ENCODE measurements at places on chromosomes 16 and 17. TPM values are rescaled to one million over a fixed set of nuclear protein-coding genes. Genes with fewer than 3 reads are reported as not detected.

DNA sequence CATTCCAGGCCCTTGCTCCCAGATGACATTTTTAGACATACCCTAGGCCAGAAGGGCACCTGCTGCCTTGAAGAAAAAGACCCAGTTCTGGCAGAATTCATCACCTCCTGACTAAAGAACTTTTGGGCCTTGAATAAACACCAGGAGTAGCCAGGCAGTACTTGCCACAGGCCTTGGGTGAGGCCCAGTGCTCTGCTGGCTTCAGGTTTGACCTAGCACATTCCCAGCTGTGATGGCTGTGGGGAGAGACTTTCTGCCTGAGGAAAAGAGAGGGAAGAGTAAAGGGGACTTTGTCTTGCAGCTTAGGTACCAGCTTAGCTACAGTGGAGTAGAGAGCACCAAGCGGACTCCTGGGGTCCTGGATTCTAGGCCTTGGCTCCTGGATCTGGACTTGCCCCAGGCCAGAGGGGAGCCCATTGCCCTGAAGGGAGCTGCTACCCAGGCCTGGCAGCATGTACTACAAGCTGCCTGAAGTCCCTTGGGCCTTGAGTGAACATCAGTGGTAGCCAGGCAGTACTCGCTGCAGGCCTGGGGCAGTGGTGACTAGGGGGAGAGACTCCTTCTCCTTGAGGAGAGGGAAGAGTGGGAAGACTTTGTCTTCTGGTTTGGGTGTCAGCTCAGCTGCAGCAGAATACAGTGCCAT is 44.3 kb downstream of the ABCA8 start:
- no peak for DNase-seq

DNA sequence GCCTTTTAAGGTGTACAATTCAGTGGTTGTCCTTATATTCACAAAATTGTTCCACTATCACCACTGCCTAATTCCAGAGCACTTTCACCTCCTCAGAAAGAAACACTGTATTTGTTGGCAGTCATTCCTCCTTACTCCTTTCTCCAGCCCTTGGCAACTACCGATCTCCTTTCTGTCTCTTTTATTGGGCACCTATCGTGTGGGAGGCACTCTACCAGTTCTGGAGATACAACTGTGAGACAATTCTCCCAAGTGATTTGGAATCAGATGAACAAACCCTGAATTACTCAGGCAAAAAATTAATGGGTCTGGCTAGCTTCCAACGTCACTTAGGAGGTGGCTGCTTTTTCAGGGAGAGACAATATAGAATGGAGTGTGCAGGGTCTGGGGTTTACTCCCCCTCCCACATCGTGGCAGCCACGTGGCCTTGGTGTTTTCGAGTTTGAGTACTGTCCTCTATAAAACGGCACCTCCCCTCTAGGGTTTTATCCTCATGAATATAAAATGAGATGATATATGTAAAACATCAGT is 63.9 kb downstream of the SHISA9 start:
- no peak for DNase-seq

DNA sequence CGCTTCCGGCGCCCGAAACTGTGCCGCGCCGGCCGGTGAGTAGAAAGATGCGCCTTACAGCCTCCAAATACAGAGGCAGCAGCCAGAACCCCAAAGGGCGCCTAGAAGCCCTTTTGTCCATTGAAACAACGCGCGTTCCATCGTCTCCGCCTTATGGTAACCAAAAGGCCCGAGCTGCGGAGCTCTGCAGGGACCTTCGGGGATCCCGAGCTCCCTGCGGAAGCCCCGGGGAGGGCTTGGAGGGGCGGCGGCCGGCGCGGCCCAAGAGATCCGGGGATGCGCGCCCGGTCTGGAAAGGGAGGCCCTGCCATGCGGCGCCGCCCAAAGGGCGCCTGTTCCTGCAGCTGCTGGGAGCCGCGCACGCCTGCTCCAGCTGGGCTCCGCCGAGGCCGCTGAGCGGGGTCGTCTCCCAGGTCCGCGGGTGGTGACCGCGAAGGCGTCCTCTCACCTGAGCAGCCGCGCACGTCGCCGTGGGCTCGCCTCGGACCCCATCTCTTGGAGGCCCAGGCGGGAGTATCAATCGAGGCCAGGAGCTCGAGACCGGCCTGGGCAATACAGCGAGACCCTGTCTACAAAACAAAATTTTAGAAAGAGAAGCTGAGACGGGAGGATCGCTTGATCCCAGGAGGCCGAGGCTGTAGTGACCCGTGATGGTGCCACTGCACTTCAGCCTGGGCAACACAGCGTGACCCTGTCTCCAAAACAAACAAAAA is 742 bp upstream of the FBXO31 start:
- DNase-seq = no peak

- DNase-seq = no peak
These were observed 8.2 kb upstream of the MPP2 start for GRCh38 chr17:43915559-43915958.

DNA sequence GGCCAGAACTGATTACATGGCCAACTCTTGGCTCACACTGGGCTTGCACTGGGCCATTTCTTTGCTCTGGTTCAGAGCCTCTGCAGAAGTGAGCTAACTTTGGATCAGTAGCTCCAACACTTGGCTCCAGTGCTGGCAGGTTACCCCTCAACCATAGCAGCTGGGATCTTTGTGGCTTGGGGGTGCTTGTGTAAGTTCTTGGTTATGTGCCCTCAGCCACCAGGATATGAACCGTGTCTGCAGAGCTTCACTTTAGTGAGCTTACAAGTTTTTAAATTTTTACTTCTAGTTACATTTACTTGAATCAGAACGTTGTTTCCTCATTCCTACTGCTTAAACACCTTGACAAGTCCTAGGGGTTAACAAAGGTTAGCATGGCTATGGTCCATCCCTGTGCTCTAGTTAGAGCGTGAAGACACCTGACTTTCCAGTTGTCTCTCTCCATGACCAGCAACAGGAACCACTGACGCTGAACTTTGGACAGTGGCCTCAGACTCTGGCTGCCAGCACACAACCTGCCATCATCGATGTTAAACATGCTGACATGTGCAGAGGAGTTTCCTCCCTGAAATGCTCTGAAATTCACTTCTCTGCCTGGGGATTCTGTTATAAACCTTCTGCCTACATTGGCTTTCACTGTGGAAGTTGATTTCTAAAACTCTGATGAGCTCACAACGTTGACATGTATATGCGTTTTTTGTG is 4.1 kb downstream of the PDF start:
- DNase-seq = no peak

- DNase-seq = no peak
These were observed 541 bp downstream of the ACACA start for GRCh38 chr17:37405955-37406634.

GRCh38 chr17:7634384-7634783 is 4.4 kb downstream of the SHBG start:
- no peak for DNase-seq

DNA sequence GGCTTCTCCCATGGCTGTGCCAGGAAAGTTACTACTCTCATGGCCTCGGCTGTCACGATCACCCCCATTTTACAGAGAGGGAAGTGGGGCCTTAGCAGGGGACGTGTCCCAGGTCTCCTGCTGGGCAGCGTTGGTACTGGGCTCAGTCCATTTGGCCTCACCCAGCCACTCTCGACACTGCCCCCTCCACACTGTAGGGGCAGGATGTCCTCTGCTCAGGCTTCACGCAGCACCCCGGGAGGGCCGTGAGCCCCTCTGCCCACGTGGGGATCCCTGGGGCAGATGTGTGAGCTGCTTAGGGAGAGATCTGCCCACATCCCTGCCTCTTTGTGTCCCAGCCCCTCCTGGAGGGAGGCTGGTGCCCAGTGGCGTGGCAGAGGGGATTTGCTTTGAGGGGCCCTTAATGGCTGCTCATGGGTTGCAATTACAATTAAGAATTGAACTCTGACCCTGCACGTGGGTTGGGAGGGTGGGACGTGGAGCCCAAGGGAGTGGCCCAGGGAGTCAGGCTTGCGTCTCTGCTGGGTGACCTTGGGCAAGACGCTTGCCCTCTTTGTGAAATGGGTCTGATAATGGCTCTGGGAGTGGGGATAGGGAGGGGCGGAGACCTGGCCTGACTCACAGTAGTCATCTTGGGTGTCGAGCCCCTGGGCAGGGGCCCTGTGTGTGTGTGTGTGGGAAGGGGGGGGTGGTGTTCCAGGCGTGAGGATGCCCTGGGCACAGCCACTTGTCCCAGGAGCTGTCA is 2.3 kb upstream of the KCNJ12 start:
- DNase-seq = no peak

DNA sequence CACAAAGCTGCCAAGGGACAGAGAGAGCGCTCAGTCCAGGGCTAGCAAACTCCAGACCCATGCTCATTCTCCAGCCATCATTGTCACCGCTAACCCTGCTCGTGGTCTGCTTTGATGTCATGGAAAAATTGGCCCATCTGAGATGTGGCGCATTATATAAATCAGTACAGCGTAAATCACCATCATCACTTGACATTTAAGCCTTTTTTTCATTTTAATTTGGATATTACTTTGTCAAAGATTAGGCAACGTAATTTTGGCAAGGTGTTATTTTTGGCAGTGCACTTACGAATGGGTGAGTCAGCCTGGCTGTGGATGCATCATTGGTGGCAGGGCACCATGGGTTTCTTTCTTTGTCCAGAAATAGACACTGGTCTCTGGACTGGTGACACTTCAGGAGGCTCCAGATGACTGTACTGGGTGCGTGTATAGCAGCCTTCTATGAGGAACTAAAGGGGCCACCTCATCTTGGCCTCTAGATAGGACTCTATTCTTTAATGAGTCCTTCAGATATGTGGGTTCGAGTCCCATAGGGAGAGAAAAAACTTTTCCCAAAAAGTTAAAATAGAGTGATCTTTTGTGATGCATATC is 166.3 kb downstream of the MSI2 start:
- no peak for DNase-seq

DNA sequence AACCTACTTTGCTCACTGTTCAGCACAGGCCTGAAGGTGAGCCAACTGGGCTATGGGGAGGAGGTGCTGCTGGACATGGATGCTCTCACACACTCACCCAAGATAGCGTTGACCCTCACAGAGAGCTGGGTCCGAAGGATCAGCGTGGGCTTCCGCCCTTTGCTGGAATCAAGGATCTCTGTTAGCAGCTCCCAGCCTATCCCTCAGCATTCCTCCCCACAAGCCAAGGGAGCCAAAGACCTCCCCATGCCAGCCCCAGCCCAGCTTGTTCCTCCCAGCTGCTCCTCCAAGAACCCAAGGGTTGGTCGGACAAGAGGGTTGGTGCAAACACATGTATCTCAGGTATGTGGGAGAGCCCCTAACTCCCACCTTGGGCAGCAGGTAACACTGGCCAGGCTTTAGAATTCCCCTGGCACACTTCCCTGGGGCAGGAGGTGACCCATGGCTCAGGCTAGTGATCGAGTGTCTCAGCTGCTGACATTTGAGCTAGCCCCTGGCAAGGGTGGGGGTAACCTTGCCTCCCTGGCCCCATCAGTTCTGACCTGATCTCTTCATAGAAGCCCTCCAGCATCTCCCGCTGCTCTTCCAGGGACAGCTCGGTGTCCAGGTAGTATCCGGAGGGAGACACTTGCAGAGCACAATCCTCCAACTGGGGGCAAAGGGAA is 8.3 kb downstream of the FHOD1 start:
- no peak for DNase-seq

DNA sequence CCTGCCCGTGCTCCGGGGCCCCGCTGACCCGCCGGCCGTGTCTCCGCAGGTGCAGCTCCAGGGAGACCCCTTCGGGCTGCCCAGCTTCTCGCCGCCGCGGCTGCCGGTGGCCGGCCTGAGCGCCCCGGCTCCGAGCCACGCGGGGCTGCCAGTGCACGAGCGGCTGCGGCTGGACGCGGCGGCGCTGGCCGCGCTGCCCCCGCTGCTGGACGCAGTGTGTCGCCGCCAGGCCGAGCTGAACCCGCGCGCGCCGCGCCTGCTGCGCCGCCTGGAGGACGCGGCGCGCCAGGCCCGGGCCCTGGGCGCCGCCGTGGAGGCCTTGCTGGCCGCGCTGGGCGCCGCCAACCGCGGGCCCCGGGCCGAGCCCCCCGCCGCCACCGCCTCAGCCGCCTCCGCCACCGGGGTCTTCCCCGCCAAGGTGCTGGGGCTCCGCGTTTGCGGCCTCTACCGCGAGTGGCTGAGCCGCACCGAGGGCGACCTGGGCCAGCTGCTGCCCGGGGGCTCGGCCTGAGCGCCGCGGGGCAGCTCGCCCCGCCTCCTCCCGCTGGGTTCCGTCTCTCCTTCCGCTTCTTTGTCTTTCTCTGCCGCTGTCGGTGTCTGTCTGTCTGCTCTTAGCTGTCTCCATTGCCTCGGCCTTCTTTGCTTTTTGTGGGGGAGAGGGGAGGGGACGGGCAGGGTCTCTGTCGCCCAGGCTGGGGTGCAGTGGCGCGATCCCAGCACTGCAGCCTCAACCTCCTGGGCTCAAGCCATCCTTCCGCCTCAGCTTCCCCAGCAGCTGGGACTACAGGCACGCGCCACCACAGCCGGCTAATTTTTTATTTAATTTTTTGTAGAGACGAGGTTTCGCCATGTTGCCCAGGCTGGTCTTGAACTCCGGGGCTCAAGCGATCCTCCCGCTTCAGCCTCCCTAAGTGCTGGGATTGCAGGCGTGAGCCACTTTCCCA is 5.9 kb downstream of the CTF1 start:
- DNase-seq = no peak

DNA sequence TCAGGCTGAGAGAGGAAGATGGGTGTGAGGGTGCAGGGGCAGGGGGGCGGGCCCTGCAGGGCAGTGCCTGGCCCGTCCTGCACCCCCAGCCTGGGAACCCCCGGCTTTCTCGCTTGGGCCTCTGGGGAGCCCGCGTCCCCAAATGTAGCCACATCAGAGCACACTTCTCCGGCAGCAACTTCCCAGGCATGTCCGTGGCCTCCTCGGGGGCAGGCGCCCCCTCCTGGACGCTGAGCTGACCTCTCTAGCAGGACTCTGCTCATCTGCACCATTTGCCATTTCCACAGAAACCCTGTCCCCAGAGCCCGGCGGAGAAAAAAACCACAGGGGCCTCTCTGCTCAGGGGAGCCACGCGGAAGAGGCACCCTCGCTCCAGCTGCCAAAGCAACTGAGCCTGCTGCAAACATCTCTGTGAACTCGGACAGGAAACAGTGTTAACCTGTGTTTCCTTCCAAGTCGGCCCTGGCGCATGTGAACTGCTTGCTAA is 63.4 kb downstream of the KLHDC4 start:
- DNase-seq = peak; percentile 45

DNA sequence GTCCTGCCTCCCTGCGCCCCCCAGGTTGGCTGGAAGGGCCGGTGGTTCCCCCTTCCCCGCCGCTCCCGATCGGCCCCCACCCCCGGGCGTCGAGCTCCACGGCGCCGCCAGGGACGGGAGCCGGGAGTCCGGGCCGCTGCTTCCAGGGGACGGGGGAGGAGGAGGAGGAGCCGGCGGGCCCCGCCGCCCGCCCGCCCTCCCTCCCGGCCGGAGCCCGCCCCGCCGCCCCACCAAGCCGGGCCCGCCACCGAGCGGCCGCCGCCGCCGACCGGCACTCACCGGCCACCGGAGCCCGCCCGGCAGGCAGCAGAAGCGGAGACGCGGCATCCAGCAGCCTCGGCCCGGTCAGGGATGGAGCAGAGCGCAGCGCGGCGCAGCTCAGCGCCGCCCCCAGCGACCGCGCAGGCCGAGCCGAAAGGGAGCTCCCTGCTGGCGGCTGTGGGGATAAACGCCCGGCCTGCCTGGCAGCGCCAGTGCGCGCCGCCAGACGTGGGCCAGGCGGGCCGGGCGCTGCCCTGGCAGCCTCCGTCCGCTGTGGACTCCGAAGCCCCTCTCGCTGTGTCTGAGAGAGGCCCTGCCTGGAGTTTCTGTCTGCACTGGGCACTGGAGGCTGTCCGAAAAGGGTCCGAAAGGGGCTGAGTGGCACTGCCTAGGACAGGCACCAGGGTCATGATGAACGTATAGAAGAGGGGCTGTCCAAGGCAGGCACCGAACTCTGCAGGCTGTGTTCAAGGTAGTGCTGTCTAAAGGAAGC is at the start of gene MYO18A:
Gene MYO18A (minus strand): TSS at position 365 of the 754 bp plus-strand sequence. CDS start 13,458 bp downstream, outside the sequence.
- peak; percentile 36 for DNase-seq

The GLP2R gene
- total RNA-seq = not detected
